ENCODE measurements at places on chromosomes 4 and X.

GRCh38 chrX:16822723-16823122 lies 36.5 kb downstream of the TXLNG start:
- DNase-seq: no peak

DNA sequence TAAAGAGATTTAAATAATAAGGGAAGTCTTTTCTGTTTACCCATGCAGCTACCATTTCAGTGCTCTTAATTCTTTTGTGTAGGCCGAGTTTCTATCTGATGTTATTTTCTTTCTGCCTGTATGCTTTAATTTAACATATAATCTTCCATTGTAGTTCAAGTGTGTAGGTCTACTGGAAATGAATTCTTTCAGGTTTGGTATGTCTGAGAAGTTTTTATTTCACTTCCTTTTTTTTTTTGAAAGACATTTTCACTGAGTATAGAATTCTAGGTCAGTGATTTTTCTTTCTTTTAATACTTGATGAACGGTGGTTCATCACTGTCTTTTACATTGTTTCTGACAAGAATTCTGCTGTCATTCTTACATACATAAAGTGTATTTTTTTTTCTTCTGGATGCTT lies 42.1 kb downstream of the VAMP7 start:
- no peak for DNase-seq

DNA sequence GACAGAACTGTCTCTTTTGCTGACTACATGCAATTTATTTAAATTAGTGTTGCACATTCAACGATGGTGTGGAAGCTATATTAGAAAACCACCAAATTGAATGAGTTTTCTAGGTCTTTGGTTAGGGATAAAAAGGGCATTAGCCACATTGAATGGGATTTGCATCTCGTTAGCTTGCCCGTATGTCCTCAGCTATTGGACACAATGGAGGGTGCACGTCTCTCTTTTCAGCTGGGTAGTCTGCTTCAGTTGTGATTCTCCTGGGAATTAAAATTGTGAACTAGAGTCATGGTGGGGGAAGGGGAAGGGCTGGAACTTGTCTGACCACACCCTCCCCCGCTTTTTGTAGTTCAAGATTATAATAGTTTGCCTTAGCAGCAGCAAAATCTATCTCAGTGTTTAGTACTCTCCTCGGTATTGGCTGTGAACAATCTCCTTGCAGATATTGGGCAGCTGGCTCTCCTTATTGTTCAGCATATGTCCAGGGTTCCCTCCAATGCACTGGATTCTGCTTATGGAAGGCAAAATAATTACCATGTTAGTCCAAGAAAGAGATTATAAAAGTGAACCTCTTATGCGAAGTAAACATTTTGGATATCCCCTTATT lies 23.3 kb downstream of the TRIM2 start:
- no peak for DNase-seq

- DNase-seq: no peak
Measured at GRCh38 chr4:2944586-2945526, 18.4 kb downstream of the NOP14 start.

DNA sequence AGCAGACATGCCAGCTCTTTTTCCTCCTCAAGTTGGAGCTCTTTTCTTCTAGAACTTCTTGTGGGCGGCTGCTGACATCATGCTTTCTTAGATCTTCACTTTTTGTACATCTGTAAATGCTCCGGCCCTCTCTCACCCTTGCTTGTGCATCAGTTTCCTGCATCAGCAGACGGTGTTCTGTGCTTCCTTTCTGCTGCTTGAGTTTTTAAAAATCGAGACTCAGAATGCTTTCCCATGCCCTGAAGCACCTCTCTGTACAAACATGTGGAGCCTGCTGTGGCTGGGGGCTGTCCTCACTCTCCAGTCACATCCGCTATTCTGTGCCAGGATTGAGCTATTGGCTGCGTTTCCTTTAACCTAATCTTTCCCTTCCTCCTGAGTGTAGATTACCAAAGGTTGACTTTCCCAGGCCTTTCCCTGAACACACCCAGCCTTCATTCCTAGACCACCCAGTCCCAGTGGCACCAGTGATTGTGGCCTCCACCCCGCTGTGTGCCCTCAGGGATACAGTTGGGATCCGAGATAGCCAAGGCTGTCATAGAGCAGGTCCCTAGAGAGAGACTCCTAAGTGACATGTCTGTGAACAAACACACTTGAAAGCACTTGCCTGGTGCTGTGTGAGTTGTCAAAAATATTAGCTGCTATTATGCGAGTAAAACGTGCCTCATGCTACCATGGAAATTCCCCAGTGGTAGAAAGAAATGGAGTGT lies 41.9 kb downstream of the TNIP2 start:
- DNase-seq: no peak

GRCh38 chr4:153421941-153422340 lies 44.2 kb upstream of the TMEM131L start:
- no peak for DNase-seq

- DNase-seq: no peak
Measured at GRCh38 chr4:38925492-38926413, 58.1 kb downstream of the FAM114A1 start.

- DNase-seq: peak; percentile 80
Measured at GRCh38 chrX:150731795-150732194, 38.6 kb downstream of the MTMR1 start.

DNA sequence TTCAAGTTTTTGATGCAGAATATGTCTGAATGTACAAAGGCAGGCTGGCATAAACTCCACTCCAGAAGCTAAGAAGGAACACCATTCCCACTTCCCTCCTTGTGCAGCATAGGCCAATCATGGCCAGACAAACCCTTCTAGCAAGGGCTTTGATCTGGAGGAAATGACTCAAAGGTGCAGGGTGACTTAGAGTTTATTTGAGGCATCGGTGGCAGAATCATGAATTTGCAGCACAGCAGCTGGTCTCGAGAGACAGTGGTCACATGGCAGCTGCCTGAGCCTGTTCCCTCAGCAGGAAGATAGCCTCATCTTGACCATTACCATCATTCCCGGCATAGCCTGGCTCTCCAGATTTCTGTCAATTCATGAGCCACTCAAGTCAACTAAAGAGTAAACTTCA lies 154.5 kb downstream of the ATP10D start:
- no peak for DNase-seq

GRCh38 chr4:88818631-88819470 lies 121.2 kb upstream of the NAP1L5 start:
- no peak for DNase-seq

- no peak for DNase-seq
Measured at GRCh38 chr4:102623622-102624021, 122.5 kb downstream of the NFKB1 start.

DNA sequence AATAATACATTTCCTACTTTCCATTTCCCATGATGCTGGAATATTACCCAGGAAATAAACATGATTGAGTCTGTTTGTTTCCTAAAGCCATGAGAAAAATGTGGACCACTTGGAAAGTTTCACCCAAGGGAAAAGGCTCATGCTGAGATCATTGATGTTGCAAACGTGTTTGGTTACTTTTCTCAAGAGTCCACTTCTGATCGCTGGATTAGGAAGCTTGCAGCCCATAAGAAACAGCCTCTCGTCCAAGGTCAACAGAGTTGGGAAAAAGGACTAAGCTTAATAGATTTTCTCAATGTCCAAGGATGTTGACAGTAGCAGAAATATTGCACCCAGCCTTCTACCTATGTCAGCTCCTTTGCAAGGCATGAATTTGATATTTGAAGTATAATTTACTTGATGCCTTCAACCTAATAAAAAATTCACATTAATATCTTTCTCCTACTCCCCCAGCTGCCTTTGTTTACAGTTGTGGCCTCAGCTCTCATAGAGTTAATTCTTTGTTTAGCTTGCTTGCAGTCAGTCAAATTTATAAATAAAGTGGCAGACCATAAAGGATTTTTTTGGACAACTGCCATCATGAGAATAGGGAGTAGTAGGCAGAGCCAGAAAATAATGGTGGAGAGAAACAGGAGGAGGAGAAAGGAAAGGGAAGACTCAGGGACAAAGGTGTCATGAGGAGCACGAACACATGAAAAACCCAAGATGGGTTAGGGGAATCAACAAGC lies 65.6 kb upstream of the BLTP1 start:
- DNase-seq: no peak

- DNase-seq: no peak
Measured at GRCh38 chrX:80511969-80512760, 91.9 kb downstream of the TENT5D start.

DNA sequence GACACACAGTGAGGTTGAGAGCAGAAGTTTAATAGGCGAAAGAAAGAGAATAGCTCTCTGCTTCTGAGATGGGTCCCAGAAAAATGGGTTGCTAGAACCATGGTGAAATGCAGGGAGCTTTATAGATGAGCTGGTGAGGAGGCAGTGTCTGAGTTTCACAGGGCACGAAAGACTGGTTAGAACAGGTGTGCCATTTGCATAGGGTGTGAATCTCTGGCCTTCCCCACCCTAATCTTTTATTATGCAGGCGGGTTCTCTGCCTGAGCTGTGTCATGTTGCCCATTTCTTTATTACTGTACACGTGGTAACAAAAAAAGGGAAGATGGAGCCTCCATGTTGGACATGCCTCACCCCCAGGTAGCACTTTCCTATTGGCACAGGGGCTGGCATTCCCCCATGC lies 39.1 kb downstream of the FUNDC1 start:
- no peak for DNase-seq

- DNase-seq: no peak
Measured at GRCh38 chrX:85004255-85004654, 578 bp downstream of the APOOL start.
